HepG2 (cell line): ENCODE measurements at places on chromosomes 11 and 22. TPM values are rescaled to one million over a fixed set of nuclear protein-coding genes. Genes with fewer than 3 reads are reported as not detected.

GRCh38 chr22:43714104-43714503 lies 98.0 kb downstream of the EFCAB6 start:
- DNase-seq: no peak
- no peak overlapping the region for H3K4me3 ChIP-seq
- no peak overlapping the region for H3K27ac ChIP-seq
- no peaks in the 10 kb centered on the region for H3K36me3 ChIP-seq
- peaks cover 2% of the 10 kb centered on the region; the same call in 1 of the 2 replicates for H3K27me3 ChIP-seq

LIF gene
- total RNA-seq: 1.5 and 3.6 TPM in 2 replicates

- no peak overlapping the region for H3K4me3 ChIP-seq
- no peak for DNase-seq
- H3K27me3 ChIP-seq: no peaks in the 10 kb centered on the region
- H3K4me1 ChIP-seq: peaks cover 19% of the 10 kb centered on the region; the same call in 1 of the 2 replicates
These were observed 19.9 kb downstream of the ARAP1 start for GRCh38 chr11:72732329-72732728.

DNA sequence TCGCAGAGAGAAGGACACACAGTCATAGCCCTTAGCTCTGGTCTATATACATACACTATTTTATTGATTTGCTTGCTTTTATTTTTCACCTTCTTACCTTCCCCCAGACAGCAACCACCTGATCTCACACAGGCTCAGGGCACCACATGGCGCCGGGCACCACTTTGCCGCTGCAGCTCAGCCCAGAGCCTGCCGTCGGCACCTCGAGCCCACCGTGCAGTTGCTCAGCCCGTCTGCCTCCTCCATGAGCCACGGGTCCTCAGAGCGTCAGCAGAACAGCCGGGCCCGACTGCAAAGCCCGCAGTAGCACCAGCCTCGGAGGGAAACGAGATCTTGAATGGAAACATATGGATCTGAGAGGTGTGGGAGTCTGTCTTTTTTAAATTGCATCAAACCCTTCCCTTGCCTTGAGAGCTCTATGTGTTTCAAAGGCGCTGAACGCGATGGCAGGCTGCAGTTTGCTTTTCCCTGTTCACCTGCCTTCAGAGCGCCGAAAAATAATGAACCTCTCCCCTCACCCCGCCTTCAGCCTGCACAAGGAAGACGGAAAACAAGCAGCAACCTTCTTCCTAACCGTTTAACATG lies 505.4 kb downstream of the MN1 start:
- H3K4me3 ChIP-seq: no peak overlapping the region
- no peak for DNase-seq
- peaks cover 2% of the 10 kb centered on the region; the same call in 1 of the 2 replicates for H3K27me3 ChIP-seq

TENM4 gene
- total RNA-seq: not detected in 2 replicates
